WTC11 (cell line): ENCODE measurements at places on chromosomes 5 and 9. TPM values are rescaled to one million over a fixed set of nuclear protein-coding genes. Genes with fewer than 3 reads are reported as not detected.

- no peak for DNase-seq
Measured at GRCh38 chr5:60916646-60917045, 28.2 kb downstream of the ERCC8 start.

DNA sequence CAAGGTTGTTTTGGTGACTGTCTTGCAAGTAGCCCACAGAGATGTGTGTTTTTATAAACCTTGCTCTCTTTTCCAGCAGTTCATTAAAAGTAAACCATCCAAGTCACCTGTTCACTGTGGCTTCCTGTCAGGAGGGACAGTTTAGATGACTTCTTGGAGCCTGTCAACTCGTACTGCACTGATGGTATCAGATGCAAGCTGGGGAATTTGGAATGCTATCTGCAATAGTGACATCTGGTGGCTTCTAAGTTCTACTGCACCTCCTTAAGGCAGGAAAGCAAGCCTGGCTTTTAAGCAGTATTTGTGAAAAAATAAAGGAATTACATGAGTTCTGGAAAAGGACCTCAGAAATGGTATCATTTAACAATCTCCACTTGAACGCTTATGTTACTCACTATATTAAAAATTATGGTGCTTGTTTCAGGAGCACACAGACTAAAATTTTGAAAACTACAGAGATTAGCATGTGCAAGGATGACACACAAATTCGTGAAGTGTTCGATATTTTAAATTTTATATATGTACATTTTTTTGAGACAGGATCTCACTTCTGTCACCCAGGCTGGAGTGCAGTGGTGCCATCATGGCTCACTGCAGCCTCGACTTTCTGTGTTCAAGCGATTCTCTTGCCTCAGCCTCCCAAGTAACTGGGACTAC lies 164.0 kb downstream of the TTC39B start:
- no peak for DNase-seq

DNA sequence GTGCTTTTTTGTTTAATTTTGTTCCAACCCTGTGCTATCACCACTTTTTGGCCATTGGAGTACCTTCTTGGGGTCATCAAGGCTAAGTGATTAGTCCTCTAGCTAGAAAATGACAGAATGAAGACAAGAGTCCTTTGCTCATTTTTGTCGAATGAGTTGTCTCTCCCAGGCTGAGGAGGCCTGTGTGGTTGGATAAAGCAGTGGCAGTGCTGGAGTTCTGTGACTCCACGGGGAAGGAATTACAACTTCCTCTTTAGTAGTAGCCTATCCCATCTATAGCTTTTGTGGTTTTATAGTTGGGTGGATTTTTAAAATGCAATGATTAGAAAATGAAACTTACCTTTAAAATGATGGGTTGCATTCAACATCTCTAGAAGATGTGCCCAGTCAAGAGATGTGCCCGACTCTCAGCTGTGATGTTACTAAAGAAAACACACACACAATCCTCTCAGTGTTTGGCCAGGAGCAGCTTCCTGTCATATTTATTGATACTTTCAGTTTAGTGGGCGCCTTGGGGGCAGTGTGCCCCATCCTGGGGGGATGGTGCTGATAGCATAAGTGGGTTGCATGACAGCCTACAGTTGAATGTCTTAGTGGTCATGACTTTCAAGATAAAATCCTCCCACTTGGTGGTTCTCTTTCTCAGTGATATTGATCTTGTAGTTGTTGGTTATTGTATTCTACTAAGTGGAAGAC lies 11.9 kb downstream of the OTULINL start:
- DNase-seq, result no peak

GRCh38 chr9:105218673-105219072 lies 25.8 kb upstream of the SLC44A1 start:
- DNase-seq, result no peak

GRCh38 chr9:101047848-101048397 lies 19.4 kb downstream of the PLPPR1 start:
- DNase-seq, result no peak

Gene FIBCD1
- 6.6 to 9.1 TPM (median 8.8 TPM) in 3 replicates for total RNA-seq

DNA sequence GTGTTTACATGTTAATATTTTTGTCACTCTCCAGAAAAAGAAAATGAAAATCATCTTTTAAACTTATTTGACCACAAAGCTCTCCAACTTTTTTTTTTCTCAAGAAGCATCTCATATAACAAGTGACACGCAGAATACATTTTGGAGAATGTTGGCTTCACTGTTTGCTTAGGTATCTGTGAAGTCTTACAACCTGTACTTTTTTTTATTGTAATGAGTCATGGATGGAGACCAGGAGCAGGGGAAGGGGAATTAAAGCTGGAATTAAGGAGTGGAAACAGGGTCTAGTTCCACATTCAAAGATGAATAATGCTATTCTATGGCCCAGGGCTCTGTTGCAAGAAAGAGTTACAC lies 211.9 kb downstream of the MAN2A1 start:
- DNase-seq, result no peak

- no peak for DNase-seq
Measured at GRCh38 chr5:158373608-158374395, 514.9 kb upstream of the CLINT1 start.

- DNase-seq, result no peak
Measured at GRCh38 chr9:105330201-105330600, 85.8 kb downstream of the SLC44A1 start.

Gene LTC4S
- total RNA-seq, result 2.6 to 4.5 TPM (median 3.0 TPM) in 3 replicates

GRCh38 chr9:123248630-123249029 lies 19.8 kb downstream of the STRBP start:
- no peak for DNase-seq

Gene PTGER4
- 0.92 to 3.1 TPM (median 0.96 TPM) in 3 replicates for total RNA-seq

Gene HTR4
- total RNA-seq, result not detected in 3 replicates

Gene ZNF883
- total RNA-seq, result 22.0 to 25.4 TPM (median 22.6 TPM) in 3 replicates

DNA sequence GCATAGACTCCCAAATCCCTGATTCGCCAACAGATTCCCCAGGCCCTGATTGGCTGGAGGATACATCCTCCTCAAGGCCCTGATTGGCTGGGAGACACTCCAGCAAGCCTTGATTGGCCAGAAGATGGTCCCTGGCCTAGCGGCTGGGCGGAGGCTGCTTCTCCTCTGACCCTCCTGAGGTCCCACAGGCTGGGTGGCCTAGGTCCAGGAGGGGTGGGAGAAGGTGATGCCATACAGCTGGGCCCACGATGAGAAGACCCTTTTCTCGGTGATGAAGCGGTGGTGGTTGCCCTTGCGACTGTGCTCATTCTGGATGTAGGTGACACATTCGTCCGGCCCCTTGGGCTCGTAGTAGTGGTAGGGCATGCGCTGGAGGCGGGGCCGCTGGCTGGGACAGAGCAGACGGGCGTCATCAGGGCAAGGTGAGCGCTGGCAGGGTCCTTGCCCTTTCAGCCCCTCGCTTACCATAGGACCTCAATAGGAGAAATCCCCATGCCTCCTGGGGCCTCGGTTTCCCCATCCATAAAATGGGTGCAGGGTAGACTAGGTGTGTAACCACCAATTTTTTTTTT lies 9.0 kb upstream of the AK1 start:
- DNase-seq, result no peak

Gene SLC6A3
- total RNA-seq, result 0.53 to 0.74 TPM (median 0.64 TPM) in 3 replicates

Gene SREK1
- 34.2 to 38.4 TPM (median 34.6 TPM) in 3 replicates for total RNA-seq

Gene GLRA1
- not detected in 3 replicates for total RNA-seq

GRCh38 chr5:115542651-115543364 lies 1.8 kb downstream of the FEM1C start:
- no peak for DNase-seq

GRCh38 chr5:6684075-6684474 lies 29.2 kb upstream of the TENT4A start:
- no peak for DNase-seq

Gene BTNL9
- 1.6 to 3.4 TPM (median 1.8 TPM) in 3 replicates for total RNA-seq

- DNase-seq, result no peak
Measured at GRCh38 chr5:34415559-34416198, 240.4 kb upstream of the RAI14 start.

- DNase-seq, result peak; percentile 56
Measured at GRCh38 chr5:1111727-1112289, at the start of gene SLC12A7. TSS of gene SLC12A7 (minus strand) at chr5:1112063. CDS start at chr5:1111991, 72 bp downstream.

DNA sequence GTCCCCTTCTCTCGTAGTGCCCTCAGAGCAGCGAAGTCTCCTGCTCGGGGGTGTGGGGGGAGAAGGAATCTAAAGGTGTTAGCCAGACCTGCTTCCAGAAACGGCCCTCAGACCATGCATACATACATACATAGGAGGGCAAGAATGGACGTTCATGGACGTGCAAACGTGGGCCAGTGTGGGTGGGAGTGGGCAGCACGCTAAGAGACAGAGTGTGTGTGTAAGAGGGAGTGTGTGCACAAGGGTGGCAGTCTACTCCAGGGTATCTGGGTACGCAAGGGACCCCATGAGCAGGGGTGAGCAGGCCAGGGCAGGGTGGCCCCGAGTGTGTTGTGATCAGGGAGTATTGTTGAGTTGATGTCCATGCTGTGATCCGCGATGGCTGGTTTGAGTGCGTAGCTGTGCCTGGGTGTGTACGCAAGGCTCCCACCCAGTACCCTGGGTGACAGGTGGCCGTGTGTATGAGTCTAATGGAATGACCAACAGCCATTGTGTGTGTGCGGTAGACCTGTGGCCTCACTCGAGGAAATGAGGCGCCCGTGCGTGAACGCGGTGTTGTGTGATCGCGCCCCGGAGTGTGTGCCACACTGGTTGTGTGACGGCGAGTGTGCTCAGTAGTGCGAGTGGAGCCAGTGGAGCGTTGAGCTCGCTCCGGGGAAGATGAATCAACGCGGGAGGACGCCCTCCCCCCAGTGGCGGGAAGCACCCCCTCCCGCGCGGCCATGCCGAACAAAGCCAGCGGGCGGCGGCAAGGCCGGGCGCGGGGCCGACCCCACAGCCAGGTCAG lies 826 bp downstream of the GPRIN1 start:
- DNase-seq, result no peak

Gene LPAR1
- 3.3 to 4.9 TPM (median 4.0 TPM) in 3 replicates for total RNA-seq

Gene AQP7
- total RNA-seq, result 0.09 to 0.23 TPM (median 0.17 TPM) in 3 replicates

DNA sequence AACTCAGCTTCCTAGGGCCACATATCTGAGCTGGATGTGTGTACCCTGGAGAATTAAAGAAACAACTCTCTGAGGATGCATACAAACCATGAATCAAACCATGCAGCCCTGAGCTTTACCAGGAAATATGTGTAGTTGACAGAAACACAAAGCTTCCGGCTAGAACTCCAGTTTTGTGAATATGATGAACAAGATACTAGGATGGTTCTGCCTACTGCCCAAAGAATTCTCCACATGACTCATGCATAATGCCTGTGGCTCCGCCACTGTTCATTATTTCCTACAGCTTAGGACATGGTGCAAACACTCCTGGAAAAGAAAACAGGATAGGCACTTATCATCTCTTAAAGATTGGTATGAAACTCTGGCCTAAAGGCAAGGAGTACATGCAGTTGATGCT lies 343.4 kb downstream of the DNAH5 start:
- no peak for DNase-seq

DNA sequence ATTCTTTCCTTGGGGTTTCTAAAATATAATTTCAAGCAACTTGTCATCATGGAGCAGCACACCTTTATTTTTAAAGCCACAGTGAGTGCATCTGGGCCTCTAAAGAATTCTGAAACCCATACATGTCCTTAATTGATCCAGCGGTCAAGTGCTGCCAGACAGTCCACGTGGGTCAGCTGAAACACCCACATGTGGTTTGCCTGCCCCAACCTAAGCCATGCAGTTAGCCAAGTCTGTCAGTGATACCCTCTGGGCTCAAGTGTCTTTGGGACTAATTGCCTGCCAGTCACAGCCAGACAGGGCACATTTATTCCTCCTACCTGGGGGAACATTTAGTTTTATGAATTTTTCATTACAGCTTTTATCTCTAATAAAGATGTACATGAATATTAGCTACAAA lies 291.4 kb upstream of the SLC30A5 start:
- DNase-seq, result no peak

DNA sequence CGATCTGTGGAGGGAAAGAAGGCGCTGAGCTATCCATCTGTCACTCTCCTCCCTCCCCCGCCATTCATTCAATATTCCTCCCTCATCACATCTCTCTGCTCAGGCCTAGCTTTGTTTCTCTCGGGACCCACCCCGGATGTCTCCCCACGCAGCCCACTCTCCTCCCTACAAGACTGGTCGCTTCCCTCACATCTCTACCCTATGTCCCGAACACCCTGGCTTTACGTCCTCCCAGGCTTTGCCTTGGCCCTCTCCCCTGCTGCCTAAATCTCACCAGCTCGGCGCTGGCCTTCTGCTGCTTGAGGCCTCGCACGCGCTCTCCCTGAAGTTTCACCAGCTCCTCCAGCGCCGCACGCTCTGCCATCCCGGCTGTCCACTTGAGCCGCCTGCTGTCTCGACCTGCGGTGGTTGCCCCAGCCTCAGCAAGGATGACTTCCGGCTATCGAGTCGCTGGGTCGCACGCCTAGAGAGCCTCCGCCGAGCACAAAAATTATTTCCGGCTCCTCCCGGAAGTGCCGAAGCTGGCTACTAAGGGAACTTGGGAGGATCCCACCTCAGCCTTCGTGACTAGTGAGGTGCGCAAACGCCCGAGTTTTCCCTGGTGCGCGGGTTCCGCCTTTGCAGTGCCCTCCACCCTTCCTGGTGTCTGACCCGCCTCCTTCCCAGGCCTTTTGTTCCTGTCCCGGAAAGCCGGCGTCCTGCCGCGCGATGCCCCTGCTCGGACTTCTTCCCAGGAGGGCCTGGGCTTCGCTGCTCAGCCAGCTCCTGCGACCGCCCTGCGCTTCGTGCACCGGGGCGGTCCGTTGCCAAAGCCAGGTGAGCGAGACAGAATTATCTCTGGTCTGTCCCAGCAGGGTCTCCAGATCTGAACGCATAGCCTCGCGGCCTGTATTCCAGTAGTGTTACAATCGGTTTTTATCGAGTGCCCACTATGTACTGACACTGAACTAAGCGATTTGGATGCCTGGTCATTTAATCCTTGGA lies at the start of the genes HARS1 and HARS2:
Gene HARS1, minus strand, starts transcription at position 430 of the 984 bp plus-strand sequence. Its CDS starts 66 bp downstream, at position 364.
Gene HARS2, plus strand, starts transcription at position 515 of the 984 bp plus-strand sequence. Its CDS starts 194 bp downstream, at position 709.
- peak; percentile 89 for DNase-seq
